ENCODE measurements at places on chromosomes 11 and 22.

DNA sequence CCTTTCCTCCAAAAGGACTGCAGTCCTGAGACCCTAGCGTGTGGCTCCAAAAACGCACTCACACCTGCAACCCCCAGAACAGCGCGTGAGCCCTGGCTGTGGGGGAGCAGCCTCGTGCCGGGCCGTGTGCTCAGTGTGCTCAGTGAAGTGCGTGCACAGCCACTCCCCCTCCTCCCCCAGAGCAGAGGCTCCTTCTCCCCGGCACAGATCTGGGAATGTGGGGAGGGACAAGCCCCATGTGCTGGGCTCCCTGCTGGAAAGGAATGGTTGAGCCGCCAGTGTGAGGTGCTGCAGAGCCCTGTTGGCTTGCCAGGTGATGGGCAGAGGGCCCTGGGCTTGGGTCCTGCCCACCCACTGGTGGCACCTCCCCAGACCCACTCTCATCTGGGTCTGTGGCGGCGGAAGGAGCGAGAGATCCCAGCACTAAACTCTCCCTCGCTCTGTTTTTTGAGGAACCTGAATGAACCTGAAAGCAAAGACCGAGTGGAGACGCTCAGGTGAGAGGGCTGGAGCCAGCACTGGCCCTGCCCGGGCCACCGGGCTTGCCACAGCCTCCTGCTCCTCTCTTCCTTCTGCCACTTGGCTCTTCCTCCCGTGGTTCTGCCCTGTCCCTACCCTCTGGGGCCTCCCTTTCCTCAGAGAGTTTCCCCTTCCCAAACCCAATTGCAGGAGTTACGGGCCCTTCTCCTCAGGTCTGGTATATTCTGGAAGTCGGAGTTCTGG lies 9.0 kb downstream of the RCOR2 start:
- DNase-seq: no peak

GRCh38 chr11:118497831-118498230 lies 29.4 kb upstream of the TTC36 start:
- no peak for DNase-seq

DNA sequence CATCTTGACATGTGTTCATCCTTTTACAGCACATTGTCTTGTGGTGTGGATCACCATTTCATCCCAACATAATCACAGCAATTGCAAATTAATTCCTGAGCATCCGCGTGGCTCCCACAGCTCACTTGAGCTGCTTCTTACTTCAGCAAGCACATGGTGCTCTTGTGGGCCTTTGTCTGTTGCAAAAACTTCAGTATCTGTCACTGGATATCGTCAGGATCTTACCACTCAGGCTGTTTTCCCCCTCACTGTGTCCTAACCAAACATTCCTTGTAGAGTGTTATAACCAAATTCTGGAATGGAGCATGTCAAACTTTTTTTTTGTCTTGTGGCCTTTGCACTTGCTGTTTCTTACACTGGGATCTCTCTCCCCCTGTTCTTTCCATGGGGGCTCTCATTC lies 683.1 kb upstream of the ARHGAP42 start:
- DNase-seq: no peak

DNA sequence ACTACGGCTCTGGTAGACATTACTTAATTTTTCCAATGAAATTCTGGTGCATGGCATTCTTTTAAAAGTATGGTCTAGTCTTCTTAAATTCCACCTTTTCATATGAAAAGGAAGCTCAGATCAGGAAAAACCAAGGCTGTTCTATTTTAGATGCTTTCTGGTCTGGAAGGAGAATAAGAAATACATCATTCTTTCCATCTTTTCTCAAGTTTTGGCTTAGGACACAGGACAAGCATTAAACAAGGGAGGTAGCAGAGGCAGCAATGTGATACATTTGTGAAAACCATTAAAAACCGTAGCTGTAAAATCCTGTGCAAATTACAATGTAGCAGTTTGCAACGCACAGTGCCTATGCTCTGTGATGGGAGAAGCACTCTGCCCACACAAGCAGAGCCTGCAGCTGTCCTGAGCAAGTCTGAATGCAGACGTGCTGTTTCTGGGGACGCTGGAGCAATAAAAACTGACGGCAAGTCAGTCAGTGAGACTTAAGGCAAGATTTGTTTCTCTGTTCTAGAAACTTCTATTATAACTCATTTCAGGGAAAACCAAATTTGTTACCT lies 23.7 kb downstream of the NAP1L4 start:
- no peak for DNase-seq

- no peak for DNase-seq
These were observed 31.3 kb upstream of the IGLL5 start for GRCh38 chr22:22856364-22856763.

DNA sequence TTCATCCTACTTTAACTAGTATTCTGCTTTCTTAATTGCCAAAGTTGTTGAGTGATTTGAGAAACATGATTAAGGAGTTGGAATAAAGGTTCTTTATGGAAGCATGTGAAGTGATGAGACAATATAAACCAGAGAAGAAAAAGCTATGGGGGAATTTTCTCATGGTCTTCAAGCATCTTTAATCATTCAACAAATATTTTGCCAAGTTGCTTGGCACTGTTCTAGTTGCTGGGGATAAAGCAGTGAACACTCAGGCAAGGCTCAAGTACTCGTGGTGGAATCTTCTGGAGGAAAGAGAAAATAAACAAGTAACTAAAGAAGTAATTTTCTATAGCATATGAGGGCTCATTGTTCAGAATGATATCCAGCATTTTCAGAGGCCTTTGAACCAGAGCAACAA lies 9.2 kb upstream of the PIWIL4 start:
- DNase-seq: no peak

GRCh38 chr11:47881145-47881544 lies 33.0 kb upstream of the NUP160 start:
- no peak for DNase-seq

DNA sequence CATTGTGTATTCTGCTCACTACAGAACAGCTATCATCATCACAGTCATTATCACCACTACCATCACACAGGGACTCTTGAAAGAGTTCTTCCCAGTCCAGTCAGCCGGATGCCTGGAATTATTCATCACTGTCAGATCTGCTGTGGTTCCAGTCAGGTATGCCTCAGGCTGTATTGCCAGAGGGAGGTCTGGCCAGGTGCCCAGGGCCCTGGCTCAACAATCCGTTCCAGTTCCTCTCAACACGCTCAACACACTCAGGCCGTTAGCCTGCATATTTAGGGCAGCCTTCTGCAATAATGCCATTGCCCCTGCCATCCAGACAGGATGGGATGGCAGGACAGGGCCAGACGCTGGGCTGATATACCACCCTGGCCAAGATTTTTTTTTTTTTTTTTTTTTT lies 28.6 kb upstream of the RASL10A start:
- no peak for DNase-seq

DNA sequence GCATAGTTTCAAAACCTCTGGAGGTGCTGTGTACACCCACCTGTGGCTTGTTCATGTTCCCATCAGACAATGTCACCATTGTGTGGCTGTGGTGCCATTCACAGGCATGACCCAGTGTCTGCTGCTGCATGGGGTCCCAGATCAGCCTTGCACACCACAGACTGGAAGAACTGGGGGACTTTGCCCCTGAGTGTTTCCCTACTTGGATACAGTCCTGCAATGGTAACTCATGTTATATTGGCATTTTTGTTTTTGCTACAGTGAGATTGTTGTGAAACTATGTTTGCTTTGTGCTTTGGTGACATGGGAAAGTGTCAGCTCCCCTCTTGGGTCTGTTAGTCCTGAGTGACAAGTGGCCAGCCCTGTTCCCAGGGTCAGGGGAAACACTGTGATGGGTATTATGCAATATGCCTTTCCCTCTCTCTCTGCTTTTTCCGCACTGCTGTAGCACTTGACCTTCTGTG lies 108.8 kb downstream of the NAV2 start:
- DNase-seq: no peak

- no peak for DNase-seq
These were observed 86.5 kb downstream of the MYEOV start for GRCh38 chr11:69380451-69380901.

- DNase-seq: no peak
These were observed 178.4 kb upstream of the E2F8 start for GRCh38 chr11:19419021-19419750.

DNA sequence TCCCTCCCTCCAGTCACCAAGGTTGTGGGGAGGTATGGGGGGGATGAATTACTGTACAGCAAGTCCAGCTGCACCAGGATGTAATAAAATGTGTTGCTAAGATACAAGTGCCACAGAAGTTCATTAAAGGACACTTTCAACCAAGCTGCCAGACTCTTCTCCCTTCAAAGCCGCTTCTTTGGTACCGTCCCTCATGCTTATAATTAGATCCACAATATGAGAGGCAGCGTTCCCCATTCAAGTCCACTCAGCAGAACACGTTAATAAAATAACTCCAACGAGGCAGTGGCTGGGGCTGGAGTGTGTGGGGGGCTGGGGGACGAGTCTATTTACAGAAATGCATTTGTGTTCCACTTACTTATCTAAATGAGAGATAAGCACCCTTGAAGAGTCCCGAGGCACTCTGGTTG lies 14.7 kb downstream of the PHF21B start:
- no peak for DNase-seq

DNA sequence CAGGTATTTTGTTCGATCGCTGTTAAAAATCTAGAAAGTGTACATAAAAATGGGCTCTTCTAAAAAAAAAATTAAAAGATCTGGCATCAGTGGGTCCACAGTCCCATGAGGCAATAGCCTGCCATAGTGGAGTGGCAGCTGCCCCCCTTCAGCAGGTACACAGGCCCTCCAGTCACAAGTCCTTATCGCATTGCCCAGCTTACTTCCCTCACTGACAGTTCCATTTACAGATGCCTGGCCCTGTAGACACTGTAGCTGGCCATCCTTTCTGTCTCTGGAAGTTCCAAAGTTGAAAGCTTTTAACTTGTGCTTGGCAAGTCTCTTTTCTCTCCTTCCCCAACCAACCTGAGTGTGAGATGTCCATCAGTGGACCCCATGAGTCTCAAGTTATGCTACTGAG lies 11.4 kb downstream of the ZNRF3 start:
- DNase-seq: no peak

GRCh38 chr22:17403906-17404305 lies 34.6 kb downstream of the CECR2 start:
- DNase-seq: no peak

DNA sequence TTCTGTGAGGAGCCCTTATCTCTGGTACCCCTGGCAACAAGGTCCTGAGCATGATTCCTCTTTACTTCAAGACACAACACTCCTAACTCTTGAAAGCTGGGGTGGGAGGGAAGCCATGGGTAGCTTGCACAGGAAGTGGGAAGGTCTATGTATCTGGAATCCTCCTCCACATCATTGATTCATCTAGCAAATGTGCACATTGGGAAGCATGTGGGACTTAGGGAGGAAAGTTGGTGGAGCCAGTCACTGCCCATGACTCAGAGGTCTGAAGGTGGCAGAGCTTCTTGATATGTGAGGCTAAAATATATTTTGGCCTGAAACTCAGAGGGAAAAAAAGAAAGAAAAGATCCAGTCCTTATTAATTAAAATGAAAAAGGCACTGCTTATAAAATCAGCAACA lies 1000.9 kb downstream of the DLG2 start:
- no peak for DNase-seq
